PC-3 (cell line): ENCODE measurements at places on chromosomes 13 and 19. TPM values are rescaled to one million over a fixed set of nuclear protein-coding genes. Genes with fewer than 3 reads are reported as not detected.
A peak's percentile ranks its signal among the peaks of the same experiment; 100 is the strongest.

Gene CCDC8
- not detected in 2 replicates for total RNA-seq

- no peaks in the 10 kb centered on the region for H3K36me3 ChIP-seq
- no peaks in the 10 kb centered on the region for H3K27me3 ChIP-seq
- no peak overlapping the region for H3K4me3 ChIP-seq
- no peak for DNase-seq
Observed at GRCh38 chr13:112699322-112699918, 9.6 kb downstream of the ATP11A start.

- H3K4me1 ChIP-seq, result no peaks in the 10 kb centered on the region
- no peaks in the 10 kb centered on the region for H3K27me3 ChIP-seq
- H3K27ac ChIP-seq, result no peak overlapping the region
- no peak overlapping the region for H3K4me3 ChIP-seq
- no peak for DNase-seq
- H3K36me3 ChIP-seq, result no peaks in the 10 kb centered on the region
Observed at GRCh38 chr13:84136582-84136981, 254.3 kb upstream of the SLITRK1 start.

DNA sequence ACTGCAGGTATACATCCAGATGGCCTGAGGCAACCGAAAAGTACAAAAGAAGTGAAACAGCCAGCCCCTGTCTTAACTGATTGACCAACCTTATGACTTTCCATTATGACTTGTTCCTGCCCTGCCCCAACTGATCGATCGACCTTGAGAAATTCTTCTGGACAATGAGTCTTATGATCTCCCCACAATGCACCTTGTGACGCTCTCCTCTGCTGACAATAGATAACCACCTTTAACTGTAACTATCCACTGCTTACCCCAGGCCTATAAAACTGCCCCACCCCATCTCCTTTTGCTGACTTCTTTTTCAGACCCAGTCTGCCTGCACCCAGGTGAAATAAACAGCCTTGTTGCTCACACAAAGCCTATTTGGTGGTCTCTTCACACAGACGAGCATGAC, 11.2 kb downstream of the ZNF83 start:
- no peak overlapping the region for H3K27ac ChIP-seq
- H3K27me3 ChIP-seq, result no peaks in the 10 kb centered on the region
- peaks cover 39% of the 10 kb centered on the region for H3K36me3 ChIP-seq
- DNase-seq, result no peak

- peaks cover 13% of the 10 kb centered on the region for H3K4me1 ChIP-seq
- H3K27me3 ChIP-seq, result no peaks in the 10 kb centered on the region
- H3K27ac ChIP-seq, result no peak overlapping the region
- no peaks in the 10 kb centered on the region for H3K36me3 ChIP-seq
- H3K4me3 ChIP-seq, result peak overlapping the region; percentile 77; the same call in 1 of the 2 replicates
- DNase-seq, result no peak
Observed at GRCh38 chr13:77477299-77477848, 58.1 kb upstream of the SCEL start.

DNA sequence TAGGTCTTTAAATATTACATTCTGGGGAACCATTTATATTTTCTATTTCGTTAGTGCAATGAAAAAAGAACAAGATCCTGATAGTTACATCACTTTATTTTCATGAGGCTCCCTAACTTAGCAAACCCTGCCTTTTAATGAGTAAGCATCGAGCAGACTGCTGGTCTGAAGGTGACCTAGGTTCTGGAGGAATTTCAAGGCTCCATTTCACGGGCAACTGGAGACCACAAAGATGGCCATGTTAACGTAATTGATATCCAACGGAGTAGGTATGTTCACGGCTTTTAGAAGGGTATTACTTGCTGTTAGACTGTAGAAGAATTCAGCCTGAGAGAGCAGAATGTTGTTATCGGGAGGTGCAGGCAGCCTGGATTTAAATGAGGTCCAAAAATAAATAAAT, 1597.6 kb downstream of the EFNB2 start:
- no peaks in the 10 kb centered on the region for H3K4me1 ChIP-seq
- H3K27me3 ChIP-seq, result no peaks in the 10 kb centered on the region
